Stimulated activated naive CD4-positive, alpha-beta T cell treated with Interleukin-2 at 50 U/mL for 16 hours (primary cell): ENCODE measurements at places on chromosomes 3 and 15.

GRCh38 chr15:90519688-90520087 is 10.0 kb upstream of the CRTC3 start:
- DNase-seq, result no peak

- no peak for DNase-seq
Measured at GRCh38 chr3:118859950-118860349, 174.7 kb downstream of the IGSF11 start.

DNA sequence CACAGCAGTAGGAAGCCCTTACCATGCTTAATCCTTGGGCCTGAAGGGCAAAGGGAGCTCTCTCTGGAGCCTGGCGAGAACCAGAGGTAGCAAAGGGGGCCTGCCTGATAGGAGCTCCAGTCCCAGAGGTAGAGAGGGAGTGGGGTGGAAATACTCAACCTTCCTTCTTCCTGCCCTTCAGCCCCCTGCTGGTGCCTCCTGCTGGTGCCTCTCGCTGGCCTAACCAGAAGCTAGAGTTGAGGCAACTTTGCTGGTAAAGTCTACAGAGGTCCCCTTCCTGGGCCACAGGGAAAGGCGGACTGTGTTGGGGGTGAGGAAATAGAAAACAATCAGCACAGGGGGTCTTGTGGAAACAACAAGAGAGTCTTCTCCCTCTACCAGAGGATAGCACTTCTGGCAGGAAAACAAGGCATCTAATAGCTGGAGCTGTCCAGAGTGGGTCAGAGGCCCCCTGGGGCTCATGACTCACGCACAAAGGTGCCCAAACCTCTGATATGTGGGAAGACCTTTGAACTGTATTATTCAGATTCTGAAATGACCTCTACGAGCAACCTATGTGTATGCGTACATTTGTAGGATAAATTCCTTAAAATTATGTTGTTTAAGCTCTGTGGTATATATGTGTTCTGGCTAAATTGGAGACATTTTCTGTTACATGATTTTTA is 133.9 kb downstream of the LRRC28 start:
- DNase-seq, result no peak

- no peak for DNase-seq
Measured at GRCh38 chr15:59283717-59284391, 77.2 kb downstream of the LDHAL6B start.

- no peak for DNase-seq
Measured at GRCh38 chr3:157333551-157333991, 103.1 kb upstream of the PTX3 start.

DNA sequence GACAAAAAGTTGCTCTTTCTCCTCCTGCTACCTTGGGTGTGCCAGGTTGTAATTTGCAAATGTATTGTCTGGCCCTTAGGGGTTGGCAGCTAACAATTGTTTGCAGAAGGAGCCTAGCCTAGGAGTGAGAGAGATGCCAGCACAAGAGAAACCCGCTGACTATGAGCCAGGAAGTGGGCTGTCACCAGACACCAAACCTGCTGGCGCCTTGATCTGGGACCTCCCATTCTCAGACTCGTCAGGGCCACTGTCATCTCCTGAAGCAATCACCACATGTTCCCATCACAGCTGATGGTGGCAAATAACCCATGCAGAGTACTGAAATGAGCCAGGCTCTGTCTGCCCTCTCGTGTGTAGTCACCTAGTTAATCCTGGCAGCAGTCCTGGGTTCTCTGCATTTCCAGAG is 406.4 kb upstream of the NPAP1 start:
- no peak for DNase-seq

- no peak for DNase-seq
Measured at GRCh38 chr15:92395098-92395635, 1.5 kb downstream of the ST8SIA2 start.

- DNase-seq, result no peak
Measured at GRCh38 chr15:51625236-51625635, 2.7 kb upstream of the DMXL2 start.

DNA sequence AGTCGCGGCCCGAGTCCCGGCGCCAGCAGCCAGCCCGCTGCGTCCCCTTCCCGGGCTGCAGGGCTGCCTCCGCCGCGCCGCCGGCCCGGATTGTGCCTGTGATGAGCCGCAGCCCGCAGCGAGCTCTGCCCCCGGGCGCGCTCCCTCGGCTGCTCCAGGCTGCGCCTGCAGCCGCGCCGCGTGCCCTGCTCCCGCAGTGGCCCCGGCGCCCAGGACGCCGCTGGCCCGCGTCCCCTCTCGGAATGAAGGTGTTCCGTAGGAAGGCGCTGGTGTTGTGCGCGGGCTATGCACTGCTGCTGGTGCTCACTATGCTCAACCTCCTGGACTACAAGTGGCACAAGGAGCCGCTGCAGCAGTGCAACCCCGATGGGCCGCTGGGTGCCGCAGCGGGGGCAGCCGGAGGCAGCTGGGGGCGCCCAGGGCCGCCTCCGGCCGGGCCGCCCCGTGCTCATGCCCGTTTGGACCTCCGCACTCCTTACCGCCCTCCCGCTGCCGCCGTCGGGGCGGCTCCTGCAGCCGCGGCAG is 1.2 kb downstream of the CHST2 start:
- peak; percentile 22 for DNase-seq

- no peak for DNase-seq
Measured at GRCh38 chr15:74200871-74201419, 1.6 kb downstream of the STRA6 start.
